ENCODE measurements at places on chromosomes 3 and 15.

GRCh38 chr15:95247071-95247984 lies 1016.0 kb downstream of the MCTP2 start:
- no peak for DNase-seq

DNA sequence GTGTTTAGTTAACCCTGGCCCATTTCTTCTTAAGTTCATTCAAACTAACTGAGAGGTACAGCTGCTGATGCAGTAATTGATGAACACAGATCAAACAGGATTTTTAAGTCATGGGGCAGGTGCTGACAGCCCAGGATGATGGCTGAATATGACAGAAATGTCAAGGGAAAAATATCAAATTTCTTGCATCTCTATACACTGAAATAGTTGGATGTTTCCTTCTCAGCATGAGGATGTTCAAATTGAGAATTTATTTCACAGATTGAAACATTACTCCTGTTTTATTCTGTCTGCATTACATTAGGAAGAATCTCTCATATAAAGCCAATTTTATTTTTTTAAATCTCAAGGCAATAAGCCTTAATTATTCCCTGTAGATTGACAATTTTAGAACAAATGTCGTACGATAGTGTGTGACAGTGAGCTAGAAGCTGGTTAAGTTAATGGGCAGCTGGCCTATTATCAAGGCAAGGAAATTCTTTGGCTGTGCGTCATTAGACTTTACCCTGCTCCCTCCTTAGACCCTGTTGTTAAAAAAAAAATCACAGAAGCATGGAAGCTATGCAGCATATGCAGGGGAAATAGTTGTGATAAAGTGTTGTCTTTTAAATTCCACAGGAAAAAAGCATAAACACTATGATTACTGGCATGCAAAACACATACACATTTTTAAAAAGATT lies 183.8 kb upstream of the KCNMB2 start:
- no peak for DNase-seq

- DNase-seq, result no peak
Observed at GRCh38 chr3:54303517-54304375, 181.4 kb downstream of the CACNA2D3 start.

GRCh38 chr3:150184426-150185071 lies 213.9 kb upstream of the PFN2 start:
- no peak for DNase-seq

GRCh38 chr3:187849016-187849654 lies 103.9 kb upstream of the BCL6 start:
- no peak for DNase-seq
